Gastrocnemius medialis (tissue), 4 donors: ENCODE measurements at places on chromosomes 5 and 9.
A peak's percentile ranks its signal among the peaks of the same experiment; 100 is the strongest.

- DNase-seq = no peak
Measured at GRCh38 chr5:98341038-98342032, 432.1 kb upstream of the RGMB start.

DNA sequence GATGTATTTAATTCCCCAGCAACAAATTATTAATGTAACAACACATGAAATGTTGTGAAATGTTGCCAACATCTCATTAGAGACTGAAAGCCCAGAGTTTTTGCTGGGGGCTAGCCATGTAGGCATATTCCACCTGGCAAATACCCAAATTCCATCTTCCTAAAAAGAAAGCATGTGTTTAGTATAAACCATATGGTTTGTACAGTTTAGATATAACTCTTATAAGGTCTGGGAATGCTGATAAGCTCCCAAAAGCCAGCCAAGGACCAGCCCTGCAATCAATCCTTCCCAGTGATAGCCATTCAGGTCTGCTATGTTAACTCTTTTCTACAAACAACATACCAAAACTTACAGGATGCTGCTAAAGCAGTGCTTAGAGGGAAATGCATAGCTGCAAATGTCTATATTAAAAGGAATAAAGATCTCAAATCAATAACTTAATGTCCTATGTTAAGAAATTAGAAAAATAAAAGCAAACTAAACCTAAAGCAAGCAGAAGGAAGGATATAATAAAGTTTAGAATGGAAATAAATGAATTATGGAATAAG, 158.9 kb downstream of the AUH start:
- no peak for DNase-seq

- DNase-seq = no peak
Measured at GRCh38 chr5:11214864-11215644, 454.0 kb upstream of the DAP start.

- no peak for DNase-seq
Measured at GRCh38 chr9:115910959-115911358, 242.6 kb upstream of the PAPPA start.

DNA sequence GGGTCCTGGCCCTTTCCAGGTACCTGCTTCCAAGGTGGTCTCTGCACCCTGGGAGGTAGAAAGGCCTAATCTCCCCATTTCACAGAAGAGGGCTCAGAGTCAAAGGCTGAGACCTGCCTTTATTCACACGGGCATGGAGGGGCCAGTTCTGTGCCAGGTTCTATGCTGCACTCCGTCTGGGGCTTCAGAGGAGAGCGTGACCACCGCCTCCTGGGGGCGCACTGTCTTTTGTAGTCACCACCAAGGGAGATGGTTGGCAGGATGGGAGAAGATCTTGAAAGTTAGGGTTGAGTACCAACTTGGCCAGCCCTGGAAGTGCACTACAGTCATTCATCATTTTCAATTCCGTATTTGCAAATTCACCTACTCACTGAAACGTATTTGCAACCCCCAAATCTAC, 23.7 kb upstream of the PRDM12 start:
- no peak for DNase-seq

DNA sequence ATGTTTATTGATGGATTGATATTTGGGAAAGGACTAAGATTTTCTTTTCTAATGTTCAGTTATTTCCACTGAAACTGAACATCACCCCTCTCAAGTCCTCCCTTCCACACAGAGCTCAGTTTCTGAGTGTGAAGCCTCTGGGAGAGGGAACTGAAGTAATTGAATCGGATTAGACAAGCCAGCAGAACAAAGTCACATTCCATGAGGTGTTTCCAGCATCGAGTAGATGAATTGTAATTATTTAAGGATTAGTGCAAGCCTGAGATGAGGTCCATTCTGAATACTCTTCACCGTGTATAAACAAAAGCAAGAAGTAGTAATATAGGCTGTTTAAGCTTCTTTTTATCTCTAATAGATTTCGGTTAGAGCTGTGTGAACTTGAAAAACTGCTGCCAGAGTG, 2060.5 kb downstream of the MAT2B start:
- no peak for DNase-seq

- DNase-seq = no peak
Measured at GRCh38 chr9:106277966-106278365, 583.6 kb downstream of the TMEM38B start.

GRCh38 chr9:38294220-38294960, 98.1 kb upstream of the ALDH1B1 start:
- no peak for DNase-seq

DNA sequence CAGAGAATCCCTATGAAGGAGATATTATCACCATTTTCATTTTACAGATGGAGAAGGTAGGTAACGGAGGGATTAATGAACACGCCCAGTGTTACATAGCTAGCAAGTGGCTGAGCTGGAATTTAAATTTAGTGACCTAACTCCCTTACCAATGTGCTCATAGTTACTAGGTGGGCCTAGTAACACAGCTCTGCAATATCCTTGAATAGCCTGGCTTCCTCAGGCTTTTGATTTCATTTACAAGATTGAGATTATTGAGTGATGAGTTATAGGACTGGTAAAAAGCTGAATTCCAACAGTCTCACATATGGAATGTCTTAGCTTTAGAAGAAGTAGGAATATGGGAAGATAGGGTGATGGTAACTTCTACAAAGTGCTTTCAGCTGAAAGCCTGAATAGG, 336.3 kb upstream of the KIF2A start:
- no peak for DNase-seq

DNA sequence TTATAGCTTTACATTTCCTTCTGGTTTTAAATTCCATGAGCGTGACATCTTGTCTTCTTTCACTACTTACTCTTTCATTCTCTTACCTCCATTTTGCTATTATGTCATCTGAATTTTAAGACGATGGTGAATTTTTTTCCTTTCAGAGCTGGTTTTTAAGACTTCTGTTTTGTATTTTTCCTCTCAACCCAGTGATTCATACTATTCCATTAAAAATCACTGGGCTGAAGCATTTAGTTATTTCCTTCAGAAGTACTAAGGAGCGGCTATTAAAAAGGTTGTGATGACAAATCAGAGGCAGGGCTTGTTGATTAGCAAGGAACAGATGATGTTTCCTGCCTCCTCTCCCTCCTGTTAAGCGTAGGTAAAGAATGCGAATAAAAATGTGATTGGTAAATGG, 16.5 kb downstream of the AGXT2 start:
- DNase-seq = no peak

DNA sequence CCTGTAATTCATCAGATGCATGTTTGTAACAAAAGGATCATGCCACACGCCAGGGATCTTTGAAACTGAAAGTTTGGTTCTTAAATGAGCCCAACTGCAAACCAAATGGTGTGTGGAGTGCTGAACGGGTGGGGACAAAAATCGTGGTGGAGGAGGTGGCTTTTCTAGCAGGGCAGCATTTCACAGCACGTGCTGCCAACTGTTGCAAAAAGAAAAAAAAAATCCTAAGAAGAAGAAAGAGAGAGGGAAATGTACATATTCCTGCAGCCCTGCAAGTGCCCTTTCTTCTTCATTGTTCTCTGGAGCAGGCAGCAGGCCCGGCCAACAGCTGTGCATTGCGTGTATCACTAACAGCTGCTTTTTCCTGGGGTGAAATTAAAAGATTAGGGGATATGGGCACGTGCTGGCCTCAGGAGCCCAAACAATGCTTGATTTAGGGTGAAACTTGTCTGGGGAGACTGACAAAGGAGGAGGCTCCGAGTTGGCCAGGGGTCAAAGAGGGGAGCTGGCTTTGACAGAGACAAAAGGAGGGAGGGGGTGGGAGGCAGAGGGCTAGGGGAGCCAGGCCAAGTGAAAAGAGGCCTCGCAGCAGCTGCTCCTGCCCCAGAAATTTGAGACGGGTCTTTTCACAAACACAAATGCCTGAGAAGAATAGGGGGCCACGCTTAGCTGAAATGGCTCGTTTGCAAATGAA, 73.0 kb downstream of the GADD45G start:
- no peak for DNase-seq

DNA sequence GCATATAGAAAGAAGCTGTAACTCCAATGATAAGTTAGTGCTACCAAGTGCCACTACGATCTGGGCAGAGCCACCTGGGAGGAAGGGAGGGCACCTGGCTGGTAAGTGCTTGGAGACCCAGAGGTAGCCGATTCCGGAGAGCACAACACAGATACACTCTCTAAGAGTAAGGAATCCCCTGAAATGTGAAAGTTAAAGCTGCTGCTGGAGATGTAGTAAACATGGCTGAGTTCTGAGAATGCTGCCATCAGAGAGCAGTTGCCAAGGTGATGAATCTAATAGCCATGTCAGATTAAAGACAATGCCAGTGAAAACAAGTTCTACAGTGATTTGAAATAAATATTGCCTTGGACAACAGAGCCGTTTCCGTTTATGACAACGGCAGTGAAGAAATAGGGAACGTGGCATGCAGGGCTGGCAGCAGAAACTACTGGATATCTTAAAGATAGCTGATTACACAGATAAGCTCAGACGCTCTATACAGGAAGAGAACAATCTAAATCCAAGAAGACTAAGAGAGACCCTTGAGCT, 561.2 kb upstream of the C9orf72 start:
- no peak for DNase-seq

DNA sequence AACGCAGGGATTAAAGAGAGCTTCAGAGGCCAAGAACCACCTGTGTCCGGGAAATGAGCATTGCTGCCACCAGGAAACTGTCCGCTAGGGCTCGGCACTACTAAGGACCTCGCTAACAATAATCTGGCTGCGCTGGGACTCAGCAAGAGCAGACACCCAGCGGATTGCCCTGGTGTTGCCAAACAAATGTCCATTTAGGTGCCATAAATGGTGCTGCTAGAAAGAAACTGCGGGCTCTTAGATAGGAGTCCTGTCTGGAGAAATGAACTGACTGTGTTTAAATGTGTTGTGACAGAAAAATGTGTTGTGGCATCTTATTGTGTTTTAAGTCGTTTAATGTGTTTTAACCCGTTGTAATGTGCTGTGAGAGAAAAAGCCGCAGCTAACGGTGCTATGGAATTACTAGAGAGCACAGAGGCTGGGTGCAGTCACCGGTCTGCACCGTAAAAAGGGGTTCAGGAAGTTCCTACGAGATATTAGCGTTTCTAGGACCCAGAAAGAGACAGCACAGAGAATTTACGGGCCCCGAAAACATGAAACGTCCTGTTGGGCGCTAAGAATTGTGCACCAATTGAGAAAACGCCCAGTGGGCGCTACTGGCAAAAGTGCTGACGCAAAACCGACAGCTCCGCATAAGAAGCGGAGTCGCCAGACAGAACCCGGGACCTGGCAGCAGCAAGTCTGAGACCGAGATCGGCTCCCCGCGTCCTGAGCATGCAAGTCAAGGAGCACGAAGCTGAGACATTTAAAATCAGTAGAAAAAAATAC, 90.6 kb downstream of the ANXA2R start:
- peak; percentile 42 for DNase-seq

- DNase-seq = no peak
Measured at GRCh38 chr5:44681906-44682305, 126.8 kb upstream of the MRPS30 start.

GRCh38 chr9:137006116-137007003, 10.0 kb upstream of the CLIC3 start:
- no peak for DNase-seq

DNA sequence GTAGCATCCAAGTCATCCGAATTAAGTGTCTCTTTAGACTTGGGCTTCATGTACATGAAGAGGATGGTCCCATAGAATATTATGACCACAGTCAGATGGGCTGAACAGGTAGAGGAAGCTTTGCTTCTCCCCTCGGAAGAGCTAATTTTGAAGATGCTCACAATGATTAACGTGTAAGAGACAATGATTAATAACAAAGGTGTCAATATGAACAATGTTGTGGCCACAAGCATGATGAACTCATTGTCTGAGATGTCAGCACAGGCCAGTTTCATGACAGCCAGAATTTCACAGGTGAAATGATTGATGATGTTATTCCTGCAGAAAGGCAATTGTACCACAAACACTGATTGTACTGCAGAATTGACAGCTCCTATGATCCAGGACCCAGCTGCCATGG, 626 bp downstream of the OR13C2 start:
- no peak for DNase-seq

- no peak for DNase-seq
Measured at GRCh38 chr9:85949586-85950335, 8.8 kb downstream of the NAA35 start.

GRCh38 chr5:168578538-168579487, at the start of gene PANK3:
PANK3 (minus strand) TSS chr5:168579368; CDS start chr5:168579283, 85 bp downstream.
- no peak for DNase-seq

GRCh38 chr9:131349881-131350563, 43.9 kb upstream of the PRRC2B start:
- DNase-seq = peak; percentile 75

DNA sequence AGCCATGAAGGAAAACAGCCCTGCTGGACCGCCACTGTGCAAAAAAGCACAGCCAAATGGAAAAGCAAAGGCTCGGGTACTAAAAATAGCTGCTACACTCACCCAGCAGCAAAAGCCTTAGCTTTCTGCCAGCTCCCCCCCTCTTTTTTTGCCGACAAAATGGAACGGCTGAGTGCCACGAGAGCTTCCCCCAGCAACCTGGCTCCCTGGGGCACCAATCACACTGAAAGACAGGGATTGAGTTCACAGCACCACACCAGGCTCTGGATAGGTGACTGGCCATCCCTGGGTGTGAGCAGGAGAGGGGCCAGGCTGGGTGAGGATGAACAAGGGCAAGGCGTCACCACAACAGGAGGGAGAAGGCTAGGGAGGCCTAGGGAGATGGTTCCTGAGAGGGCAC, 66.7 kb downstream of the SIL1 start:
- DNase-seq = peak; percentile 21

DNA sequence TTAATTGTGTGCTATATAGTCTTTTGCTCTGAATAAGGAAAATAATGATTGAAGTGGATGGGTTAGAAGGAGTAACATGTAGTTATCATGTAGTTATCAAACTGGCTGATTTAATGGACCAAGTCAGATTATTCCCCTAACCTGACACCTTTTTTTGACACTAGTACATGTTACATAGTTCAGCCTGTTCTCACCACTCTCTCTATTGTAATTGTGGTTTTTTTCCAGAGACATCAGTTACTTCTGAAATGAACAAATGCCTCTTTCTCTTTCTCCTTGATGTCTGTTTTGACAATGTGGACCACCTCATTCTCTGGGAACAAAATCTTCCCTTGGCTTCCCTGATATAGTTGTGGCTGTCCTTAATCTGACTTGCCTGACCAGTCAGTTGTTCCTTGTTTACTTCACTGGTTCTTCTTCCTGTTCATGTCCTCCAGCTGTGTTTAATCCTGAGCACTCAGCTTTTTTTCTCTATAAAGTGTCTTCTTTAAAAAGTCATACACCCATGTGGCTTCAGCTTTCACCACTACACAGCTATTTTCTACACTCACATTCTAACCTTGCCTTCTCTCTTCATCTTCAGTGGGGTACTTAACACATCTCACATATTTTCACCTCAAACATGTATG, 243.4 kb downstream of the ARRDC3 start:
- DNase-seq = no peak

DNA sequence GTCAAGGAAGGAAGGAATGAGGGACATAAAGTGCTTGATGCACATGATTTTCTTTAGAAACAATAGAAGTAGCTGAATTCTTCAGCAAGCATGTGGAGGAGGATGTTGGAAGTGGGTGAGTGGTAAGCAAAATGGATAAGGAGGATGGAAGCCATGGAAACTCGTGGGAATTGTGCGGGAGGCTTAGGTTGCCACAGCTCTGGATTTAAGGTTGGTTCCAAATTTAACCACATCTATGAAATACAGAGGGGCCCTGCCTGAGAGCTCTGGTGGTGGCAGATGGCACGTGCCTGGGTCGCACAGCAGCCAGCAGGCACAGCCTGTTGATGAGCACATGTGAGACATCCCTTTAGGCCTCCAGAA, 284.7 kb downstream of the SMARCA2 start:
- no peak for DNase-seq

- no peak for DNase-seq
Measured at GRCh38 chr5:77396017-77396416, 96.1 kb downstream of the WDR41 start.
